Psoas muscle (tissue), 8 donors: ENCODE measurements at places on chromosomes 1 and 21.

GRCh38 chr1:15592285-15592684 is 7.4 kb upstream of the AGMAT start:
- DNase-seq = no peak

DNA sequence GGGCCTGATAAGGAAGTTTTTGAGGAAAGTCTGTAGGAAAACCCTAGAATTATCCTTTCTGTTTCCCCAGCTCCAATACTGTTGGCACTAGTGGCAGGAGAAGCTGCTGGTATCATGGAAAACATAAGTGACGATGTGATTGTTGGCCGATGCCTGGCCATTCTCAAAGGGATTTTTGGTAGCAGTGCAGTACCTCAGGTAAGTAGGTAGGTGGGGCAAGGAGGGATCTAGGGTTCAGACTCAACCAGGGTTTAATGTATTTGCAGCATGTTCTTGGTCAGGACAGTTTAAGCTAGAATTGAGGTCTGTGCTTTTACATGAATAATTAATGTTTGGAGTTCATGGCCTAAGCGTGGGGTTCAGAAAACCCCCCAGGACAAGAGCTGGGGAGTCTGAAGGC is 62.1 kb downstream of the KDM1A start:
- no peak for DNase-seq

DNA sequence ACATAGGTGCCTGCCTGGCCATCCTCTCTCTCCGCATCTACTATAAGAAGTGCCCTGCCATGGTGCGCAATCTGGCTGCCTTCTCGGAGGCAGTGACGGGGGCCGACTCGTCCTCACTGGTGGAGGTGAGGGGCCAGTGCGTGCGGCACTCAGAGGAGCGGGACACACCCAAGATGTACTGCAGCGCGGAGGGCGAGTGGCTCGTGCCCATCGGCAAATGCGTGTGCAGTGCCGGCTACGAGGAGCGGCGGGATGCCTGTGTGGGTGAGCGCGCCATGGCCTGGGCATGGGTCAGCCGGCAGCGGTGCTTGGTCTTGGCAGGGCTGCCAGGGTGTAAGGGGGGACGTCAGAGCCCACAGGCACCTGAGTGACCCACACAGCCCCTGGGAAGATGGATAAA is 13.3 kb downstream of the EPHA8 start:
- no peak for DNase-seq

GRCh38 chr1:2194319-2194897 is at the start of gene FAAP20:
Gene FAAP20 (minus strand): TSS chr1:2194772. CDS start chr1:2194749, 23 bp downstream.
- no peak for DNase-seq

DNA sequence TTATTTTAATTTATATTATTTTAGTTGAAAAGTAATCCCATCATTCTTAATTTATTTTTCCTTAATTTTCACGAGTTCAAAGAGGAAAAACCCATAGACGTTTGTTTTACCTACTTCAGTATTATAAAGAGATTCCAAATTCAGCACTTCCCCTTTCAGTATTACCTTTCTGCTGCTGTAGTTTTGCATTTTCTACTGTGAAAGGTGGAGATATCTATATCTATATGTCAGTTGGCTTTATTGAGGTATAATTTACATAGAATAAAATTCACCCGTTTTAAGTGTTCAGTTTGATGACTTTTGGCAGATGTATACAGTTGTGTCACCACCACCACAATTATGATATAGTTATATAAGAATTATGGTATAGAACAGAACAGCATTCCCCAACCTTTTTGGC is 33.0 kb downstream of the MAST2 start:
- no peak for DNase-seq

DNA sequence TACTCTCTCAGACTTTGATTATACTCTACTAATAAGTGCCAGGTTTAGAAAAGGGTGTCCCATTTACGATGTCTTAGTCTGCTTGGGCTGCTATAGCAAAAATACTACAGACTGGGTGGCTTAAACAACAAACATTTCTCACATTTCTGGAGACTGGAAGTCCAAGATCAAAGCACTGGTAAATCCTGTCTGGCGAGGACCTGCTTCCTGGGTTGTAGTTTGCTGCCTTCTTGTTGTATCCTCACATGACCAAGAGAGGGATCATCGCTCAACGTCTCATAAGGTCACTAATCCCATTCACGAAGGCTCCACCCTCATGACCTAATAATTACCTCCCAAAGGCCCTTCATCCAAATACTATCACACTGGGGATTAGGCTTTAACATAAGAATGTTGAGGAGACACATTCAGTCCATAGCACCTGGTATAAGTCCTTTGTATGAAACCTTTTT is 12.0 kb downstream of the PRDX6 start:
- DNase-seq = no peak

DNA sequence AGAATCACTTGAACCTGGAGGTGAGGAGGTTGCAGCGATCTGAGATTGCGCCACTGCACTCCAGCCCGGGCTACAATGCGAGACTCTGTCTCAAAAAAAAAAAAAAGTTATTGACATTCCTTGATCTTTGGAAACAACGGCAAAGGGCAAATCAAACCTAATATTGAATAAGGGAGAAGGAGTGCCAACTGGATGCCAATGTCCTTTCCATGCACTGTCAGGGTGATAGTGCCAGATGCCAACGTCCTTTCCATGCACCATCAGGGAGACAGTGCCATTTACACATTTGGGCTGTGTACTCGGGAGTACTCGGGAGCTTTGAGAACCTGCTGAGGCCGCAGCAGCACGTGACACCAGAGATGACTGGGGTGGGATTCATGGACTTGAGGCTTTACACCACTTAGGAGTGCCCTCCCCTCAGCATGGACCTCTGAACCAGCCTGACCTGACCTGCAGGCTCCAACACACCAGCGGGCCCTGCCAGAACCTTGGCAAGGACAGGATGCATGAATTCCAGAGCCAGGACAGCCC is 34.5 kb upstream of the SOD1 start:
- no peak for DNase-seq
